ENCODE measurements at places on chromosomes 7 and 10. TPM values are rescaled to one million over a fixed set of nuclear protein-coding genes. Genes with fewer than 3 reads are reported as not detected.

The FGFBP3 gene
- polyA plus RNA-seq, result 0.48 TPM

The C10orf62 gene
- not detected for polyA plus RNA-seq

The MOGAT3 gene
- polyA plus RNA-seq, result not detected

DNA sequence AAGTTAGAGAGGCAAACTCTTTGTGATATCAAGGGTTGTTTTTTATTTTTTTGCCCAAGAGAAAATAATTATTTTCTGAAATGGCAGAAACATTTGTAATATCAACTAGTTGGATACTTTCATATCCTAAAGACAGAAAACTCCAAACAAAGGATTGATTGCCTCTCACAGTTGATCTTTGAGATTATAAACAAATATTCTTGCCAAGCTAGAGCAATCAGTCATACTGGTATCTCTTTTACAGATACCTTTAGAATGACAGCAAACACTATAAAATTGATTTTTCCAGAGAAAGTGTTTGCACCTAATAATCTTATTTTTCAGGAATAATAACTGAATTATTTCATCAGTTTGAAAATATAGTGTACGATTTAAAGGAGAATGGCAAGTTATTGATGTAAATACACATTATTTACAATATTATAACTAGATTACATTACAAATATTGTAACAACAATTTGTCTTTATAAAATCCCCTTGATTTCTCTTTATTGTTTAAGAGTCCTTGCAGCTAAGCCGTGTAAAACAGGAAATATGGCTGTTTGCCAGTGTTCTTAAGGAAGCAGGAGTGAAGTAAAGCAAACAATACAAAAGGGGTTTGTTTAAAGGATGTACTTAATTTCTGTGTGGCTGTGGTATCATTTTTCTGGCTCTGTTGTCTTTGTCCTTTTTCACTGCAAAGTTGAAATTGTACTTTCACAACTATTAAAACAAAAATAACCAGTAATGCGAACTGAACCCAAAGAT is 58.4 kb downstream of the MAPK8 start:
- no peak overlapping the region for H3K4me3 ChIP-seq
- H3K4me1 ChIP-seq, result peaks cover 16% of the 10 kb centered on the region
- DNase-seq, result no peak

- no peaks in the 10 kb centered on the region for H3K36me3 ChIP-seq
- DNase-seq, result no peak
- peaks cover 24% of the 10 kb centered on the region for H3K4me1 ChIP-seq
- H3K27ac ChIP-seq, result peak overlapping the region; percentile 23
Observed at GRCh38 chr10:6204341-6205191, 1.8 kb downstream of the PFKFB3 start.

DNA sequence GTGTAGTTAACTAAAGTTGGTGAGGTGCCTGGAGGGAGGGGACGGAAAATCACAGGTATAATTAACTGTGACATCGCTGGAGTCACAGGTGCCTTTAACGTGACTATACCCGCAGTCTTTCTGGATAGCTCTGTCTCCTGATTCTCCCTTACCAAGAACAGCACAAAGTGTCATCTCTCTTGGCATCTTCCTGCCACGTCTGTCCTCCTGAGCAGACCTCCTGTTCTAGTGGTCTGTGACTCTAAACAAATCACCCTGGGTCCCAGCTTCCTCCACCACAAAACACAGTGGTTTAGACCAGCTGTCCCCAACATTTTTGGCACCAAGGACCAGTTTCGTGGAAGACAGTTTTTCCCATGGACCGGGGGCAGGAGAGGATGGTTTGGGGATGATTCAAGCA is 90.5 kb downstream of the CALN1 start:
- no peaks in the 10 kb centered on the region for H3K4me1 ChIP-seq
- H3K27me3 ChIP-seq, result no peaks in the 10 kb centered on the region
- no peak overlapping the region for H3K4me3 ChIP-seq
- H3K27ac ChIP-seq, result no peak overlapping the region

DNA sequence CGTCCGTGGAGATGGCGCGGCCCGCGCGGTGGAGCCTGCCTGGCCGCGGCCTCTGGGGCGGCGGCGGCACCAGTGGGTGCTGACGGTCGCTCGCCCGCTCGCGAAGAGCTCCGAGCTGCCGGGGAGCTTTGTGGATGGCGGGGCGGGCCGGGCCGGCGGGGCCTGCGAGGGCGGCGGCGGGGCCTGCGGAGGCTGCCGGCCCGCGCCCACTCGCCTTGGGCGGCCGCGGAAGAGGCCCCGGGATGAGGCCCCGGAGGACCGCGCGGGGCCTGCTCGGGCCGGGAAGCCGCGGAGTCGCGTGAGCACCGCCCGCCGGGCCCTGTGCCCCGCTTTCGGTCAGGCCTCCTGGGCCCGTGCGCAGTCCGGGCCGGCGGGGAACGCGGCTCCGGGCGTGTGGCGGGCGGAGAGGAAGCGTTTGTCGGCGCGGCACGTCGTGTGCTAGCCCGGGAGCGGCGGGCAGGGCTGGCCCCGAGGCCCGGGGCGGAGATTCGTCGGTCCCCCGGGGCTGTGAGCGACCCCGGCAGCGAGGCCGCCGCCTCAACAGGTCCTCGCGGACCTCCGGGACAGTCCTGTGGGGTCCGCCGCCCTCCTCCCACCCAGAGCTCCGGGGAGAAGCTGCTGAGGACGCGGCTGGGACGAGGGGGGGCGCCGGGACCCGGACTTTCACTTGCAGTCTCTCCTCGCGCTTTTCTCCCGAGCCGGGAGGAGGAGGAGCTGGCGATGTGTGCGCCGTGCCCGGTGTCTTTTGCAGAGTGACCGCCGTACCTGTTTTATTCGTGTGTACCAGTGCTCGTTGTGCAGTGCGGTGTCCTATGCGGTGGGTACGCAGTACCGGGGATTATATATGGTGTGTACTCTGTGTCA is 578 bp downstream of the ZMYND11 start:
- peak overlapping the region; percentile 91 for H3K4me3 ChIP-seq
- no peaks in the 10 kb centered on the region for H3K36me3 ChIP-seq
- peaks cover 55% of the 10 kb centered on the region for H3K4me1 ChIP-seq

- no peaks in the 10 kb centered on the region for H3K27me3 ChIP-seq
- H3K27ac ChIP-seq, result no peak overlapping the region
- DNase-seq, result no peak
- peak overlapping the region; percentile 8 for H3K4me3 ChIP-seq
- peaks cover 12% of the 10 kb centered on the region for H3K4me1 ChIP-seq
Observed at GRCh38 chr7:148856578-148856881, 27.6 kb downstream of the EZH2 start.

GRCh38 chr10:93071177-93071472 is 2.6 kb upstream of the CYP26A1 start:
- H3K4me1 ChIP-seq, result peaks cover 10% of the 10 kb centered on the region
- H3K27ac ChIP-seq, result no peak overlapping the region
- H3K4me3 ChIP-seq, result no peak overlapping the region
- H3K36me3 ChIP-seq, result peaks cover 11% of the 10 kb centered on the region
- DNase-seq, result no peak

DNA sequence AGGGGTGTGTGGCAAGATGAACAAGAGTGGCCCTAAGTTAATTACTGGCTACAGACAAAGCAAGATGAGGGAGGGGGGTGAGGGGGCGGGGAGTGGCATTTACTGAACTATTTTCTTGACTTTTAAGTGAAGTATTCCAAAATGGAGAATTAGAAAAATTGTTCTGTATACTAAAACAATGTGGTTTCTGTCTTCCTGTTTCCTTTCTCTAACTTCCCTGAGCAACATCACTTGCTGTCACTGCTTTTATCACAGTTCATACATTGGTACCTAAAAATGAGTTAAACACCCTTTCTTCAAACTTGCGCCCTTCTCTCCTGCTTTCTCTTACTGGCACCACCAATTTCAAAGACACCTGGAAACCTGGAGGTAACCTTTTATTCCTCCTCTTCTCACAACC is 21.6 kb downstream of the PDZD8 start:
- no peaks in the 10 kb centered on the region for H3K36me3 ChIP-seq
- H3K4me3 ChIP-seq, result peak overlapping the region; percentile 33
- peaks cover 43% of the 10 kb centered on the region for H3K4me1 ChIP-seq
- no peaks in the 10 kb centered on the region for H3K27me3 ChIP-seq
- DNase-seq, result no peak
- no peak overlapping the region for H3K27ac ChIP-seq

- H3K27ac ChIP-seq, result no peak overlapping the region
- DNase-seq, result no peak
- no peaks in the 10 kb centered on the region for H3K27me3 ChIP-seq
Observed at GRCh38 chr7:134535272-134535918, 8.0 kb downstream of the AKR1B10 start.

- peaks cover 13% of the 10 kb centered on the region for H3K36me3 ChIP-seq
- no peaks in the 10 kb centered on the region for H3K4me1 ChIP-seq
- no peak for DNase-seq
- H3K27me3 ChIP-seq, result no peaks in the 10 kb centered on the region
- no peak overlapping the region for H3K27ac ChIP-seq
Observed at GRCh38 chr7:139304517-139304916, 36.6 kb upstream of the FMC1 start.

DNA sequence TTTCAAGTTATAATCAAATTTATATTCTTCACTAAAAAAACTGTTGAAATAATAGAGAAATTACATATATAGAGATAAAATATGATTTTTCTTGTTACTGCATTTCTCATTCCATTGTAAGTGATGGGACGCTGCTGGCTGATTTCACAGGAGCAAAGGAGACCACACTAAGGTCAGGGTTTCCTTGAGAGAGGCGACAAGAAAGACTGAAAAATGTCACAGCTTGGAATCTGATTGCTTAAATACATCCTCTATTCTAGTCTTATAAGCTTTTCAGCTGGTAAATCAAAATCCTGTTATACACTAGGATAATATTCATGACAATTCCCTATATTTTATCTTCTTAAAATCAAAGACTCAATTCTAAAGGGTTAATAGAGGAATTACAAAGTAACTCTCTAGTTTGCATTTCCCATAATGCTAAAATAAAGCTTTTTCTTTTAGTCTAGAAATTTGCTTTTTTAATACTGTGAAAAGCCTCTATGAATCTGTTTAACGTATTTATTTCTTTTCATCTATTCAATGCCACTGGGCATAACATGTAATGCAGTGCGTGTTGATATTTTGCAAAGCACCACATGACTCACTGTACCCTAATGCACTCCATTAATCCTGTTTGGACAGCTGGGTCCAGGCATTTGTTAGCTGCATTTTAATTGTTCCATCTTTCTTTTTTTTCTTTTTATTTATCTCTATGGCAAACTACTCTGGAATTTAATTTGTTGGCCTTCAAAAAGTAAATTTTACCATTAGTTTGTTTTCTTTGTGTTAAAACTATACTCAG is 81.7 kb downstream of the RNF32 start:
- no peak overlapping the region for H3K27ac ChIP-seq
- no peak overlapping the region for H3K4me3 ChIP-seq
- DNase-seq, result no peak
- no peaks in the 10 kb centered on the region for H3K4me1 ChIP-seq
- no peaks in the 10 kb centered on the region for H3K27me3 ChIP-seq
- H3K36me3 ChIP-seq, result peaks cover 9% of the 10 kb centered on the region

GRCh38 chr7:105015390-105015965 is 1.5 kb downstream of the KMT2E start:
- peaks cover 36% of the 10 kb centered on the region for H3K27me3 ChIP-seq
- H3K4me1 ChIP-seq, result peaks cover 72% of the 10 kb centered on the region
- DNase-seq, result peak; percentile 35
- peak overlapping the region; percentile 100 for H3K27ac ChIP-seq
- peak overlapping the region; percentile 100 for H3K4me3 ChIP-seq
- peaks cover 4% of the 10 kb centered on the region for H3K36me3 ChIP-seq

DNA sequence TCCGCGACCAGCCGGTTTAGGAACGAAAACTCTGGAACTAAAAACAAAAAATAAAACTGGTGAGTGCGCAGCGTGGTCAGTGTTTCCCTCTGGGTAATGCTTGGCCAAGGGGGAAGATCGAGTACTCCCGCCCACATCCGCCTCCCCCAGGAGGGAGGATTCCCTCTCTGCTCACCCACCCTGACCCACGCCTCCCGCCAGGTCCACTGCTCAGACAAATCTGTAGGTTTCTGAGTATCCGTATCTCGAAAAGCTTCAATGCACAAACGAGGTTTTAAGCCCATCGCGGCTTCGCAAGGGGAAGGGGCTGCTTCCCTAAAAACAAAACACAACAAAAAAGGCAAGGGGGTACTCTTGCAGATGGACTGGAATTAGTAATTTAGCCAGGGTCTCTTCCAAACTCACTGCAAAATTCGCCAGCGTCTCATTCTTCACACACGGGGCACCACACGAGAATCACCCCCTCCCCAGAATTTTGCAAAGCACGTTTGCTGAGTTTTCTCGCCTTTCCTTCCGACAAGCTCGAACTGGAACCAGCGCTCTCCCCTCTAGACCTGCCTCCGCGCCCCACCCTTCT is 75.2 kb downstream of the INSIG1 start:
- H3K4me1 ChIP-seq, result peaks cover 24% of the 10 kb centered on the region
- peak overlapping the region; percentile 75 for H3K4me3 ChIP-seq
- H3K27me3 ChIP-seq, result peaks cover 25% of the 10 kb centered on the region

DNA sequence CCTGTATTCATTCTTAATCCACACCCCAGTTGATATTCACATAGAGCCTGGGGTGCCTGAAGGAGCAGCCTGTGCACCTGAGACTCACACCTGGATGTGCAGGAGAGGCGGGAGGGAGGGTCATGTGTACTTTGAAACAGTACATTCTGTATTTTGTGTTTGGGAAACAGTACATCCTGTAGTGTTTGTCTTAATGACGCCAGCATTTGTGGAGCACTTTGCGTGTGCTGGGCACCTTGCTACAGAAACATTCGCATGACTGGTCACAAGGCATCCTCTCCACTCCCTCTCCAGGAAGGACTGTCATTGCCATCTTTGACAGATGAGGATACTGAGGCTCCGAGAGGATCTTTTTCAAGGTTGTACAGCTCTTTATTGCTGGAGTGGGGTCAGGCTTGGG is 132.1 kb downstream of the TACC2 start:
- H3K36me3 ChIP-seq, result no peaks in the 10 kb centered on the region
- H3K27me3 ChIP-seq, result peaks cover 7% of the 10 kb centered on the region
- no peaks in the 10 kb centered on the region for H3K4me1 ChIP-seq
- no peak overlapping the region for H3K4me3 ChIP-seq
- H3K27ac ChIP-seq, result no peak overlapping the region
- DNase-seq, result no peak

GRCh38 chr10:119132521-119133345 is 28.8 kb downstream of the DENND10 start:
- peak overlapping the region; percentile 93 for H3K27ac ChIP-seq
- H3K4me3 ChIP-seq, result no peak overlapping the region
- peaks cover 19% of the 10 kb centered on the region for H3K36me3 ChIP-seq
- peaks cover 3% of the 10 kb centered on the region for H3K27me3 ChIP-seq

DNA sequence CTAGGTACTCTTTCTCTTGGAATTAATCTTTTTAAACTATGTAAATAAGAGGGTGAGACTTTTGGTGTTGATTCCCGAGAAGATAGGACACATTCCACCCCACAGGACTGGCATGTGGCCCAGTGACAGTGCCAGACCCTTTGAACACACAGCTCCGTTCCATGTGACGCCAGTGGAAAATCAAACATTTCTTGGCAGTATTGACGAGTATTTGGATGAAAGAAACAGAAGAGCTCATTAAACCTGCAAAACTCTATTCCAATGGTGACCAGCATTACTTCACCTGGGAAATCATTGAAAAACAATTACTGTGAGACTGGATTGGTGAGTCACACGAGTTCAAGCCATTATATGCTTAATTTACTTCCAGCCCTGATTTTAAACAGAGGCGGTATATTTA is 25.8 kb downstream of the AKR1E2 start:
- DNase-seq, result no peak
- peaks cover 3% of the 10 kb centered on the region for H3K27me3 ChIP-seq
- no peaks in the 10 kb centered on the region for H3K36me3 ChIP-seq
- H3K4me3 ChIP-seq, result no peak overlapping the region
- no peak overlapping the region for H3K27ac ChIP-seq
